ENCODE measurements at places on chromosomes 12 and 14.

DNA sequence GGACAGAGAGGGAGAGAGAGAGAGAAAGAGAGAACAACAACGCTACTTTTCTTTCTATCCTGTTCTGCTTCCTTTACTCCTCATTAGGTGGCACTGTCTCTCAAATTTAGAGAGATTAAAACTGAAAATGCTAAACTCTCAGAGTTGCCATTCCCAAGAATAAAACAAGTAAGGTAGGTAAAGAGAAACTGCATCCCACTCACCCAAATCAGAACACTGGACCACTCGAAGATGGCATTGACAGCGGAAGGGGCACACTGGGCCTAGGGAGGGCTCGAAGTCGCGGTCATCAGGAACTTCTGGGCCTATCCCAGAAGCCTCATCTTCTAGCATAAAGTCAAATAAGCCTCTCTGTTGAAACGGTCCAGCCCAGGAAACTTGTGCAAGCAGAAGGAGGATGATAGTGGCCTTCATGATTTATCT, 4.5 kb downstream of the DCN start:
- DNase-seq = no peak

DNA sequence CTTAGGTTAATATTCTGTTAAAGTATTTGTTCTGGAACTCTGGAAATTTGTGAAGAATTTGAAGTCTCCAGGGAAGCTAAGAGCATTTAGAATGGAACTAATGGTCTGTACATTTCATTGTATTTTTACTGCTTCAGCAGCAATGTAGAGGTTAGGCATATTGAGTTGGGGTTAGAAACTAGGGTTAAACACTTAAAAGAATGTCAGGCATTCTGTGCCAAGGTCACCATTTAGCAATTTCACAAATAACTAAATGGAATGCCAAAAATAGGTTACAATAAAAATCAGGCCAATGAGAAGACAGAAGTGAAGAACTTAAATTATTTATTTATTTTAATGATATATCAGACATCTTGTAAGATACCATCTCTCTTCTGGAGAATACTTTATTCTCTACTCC, 210.8 kb downstream of the C12orf50 start:
- no peak for DNase-seq

- DNase-seq = no peak
Measured at GRCh38 chr12:132921685-132922084, 34.3 kb upstream of the CHFR start.

DNA sequence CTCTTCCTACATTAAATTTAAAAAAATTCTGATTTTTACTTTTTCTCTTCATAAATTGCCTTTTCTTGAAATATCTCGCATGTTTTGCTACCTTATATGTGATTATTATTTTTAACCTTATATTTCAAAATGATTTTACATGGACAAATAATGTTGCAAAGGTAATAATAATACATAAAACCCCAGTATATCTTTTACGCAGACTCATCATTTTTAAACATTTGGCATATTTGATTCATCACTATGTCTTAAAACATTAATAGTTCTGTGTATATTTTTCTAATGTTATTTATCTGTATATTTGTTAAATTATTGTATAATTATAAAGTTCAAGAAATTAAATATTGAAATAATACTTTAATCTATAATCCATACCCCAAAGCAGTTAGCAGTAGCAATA, 350.8 kb downstream of the RPL10L start:
- DNase-seq = no peak

DNA sequence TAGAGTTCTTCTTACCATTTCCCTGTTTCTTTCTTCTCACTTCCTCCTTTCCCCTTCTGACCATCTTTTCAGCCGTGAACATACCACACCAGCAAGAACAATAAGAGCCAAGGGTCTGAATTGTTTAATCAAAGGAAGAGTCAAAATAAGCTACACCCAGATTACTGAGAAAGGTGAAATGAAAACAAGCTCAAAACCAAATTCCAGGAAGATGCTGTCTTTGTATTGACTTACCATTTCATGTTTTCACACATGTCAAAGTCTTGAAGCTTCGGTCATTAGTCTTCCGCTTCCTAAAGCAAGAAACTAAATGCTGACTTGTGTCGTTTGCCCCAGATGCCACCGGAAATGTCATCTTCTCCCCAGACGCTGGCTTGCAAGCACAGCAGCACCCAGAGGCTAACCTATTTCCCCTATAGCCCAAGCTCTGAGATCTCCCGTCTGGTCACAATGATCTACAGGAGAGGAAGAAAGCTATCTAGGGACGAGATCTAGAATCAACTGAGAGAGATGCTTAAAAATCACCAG, 136.5 kb upstream of the AMIGO2 start:
- DNase-seq = no peak

DNA sequence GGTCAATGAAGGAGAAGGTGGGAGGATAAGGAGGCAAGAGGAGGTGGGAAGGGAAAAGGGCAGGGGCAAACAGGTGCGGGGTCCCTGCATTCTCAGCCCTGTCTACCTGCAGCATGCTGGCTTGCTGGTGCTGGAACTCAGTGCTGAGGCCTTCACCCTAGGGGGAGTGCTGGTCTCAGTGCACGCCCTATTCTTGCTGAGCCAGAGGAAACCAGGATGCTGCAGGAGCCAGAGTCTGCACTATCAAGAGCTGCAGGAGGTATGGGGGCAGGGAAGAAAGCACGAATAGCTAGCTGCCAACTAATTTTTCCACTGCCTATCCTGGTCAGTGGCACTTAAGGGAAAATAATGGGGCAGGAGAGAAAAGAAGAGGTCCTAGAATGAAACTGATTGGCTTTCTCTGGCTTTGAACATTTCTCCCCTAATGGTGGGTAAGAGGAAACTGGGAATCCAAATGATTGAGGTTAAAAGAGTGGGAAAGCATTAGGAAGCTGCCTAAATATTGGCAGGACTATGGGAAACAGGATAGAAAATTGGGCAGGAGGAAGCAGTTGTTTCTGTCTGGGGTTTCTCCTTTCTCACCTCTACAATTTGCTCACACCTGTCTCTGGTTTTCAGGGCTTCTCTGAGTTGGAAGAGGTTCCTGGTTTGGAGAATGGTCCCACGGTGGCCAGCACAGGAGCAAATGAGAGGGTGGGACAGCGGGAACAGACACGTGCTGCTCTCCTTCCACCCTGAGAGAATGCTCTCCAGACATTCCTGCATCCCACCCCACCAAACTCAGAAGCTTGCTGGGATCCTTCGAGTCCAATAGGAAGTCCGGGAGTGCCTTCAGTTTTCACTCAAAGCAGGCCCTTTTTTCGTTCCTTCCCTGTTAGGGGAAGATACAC, 1.9 kb downstream of the TMEM253 start:
- no peak for DNase-seq

GRCh38 chr12:15393037-15393436, 70.7 kb downstream of the PTPRO start:
- no peak for DNase-seq

- DNase-seq = no peak
Measured at GRCh38 chr12:132258543-132258942, 70.8 kb downstream of the GALNT9 start.

DNA sequence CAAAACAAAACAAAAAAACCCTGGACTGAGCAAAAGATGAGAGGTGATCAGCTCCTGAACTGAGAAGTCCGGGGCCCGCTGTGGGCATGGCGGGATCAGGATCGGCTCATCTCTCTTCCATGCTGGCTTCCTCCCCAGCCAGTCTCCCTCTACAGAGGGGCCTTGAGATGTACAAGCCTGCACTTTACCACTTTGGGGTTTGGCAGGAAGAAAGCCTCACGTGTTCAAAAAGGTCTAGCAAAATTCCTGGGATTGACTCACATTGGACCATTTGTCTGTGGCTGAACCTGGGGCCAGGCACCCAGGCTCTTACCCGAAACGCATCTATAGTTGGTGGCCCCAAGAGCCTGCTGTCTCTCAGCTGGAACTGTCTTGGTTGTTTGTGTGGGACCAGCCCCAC, 89.0 kb downstream of the SLC24A4 start:
- no peak for DNase-seq

- no peak for DNase-seq
Measured at GRCh38 chr12:104455578-104456416, 951 bp upstream of the CHST11 start.

GRCh38 chr12:32366714-32367113, 32.6 kb upstream of the FGD4 start:
- DNase-seq = no peak

- DNase-seq = no peak
Measured at GRCh38 chr12:54140588-54141388, 48.0 kb downstream of the SMUG1 start.

- no peak for DNase-seq
Measured at GRCh38 chr14:100536121-100536510, 51.1 kb downstream of the BEGAIN start.

DNA sequence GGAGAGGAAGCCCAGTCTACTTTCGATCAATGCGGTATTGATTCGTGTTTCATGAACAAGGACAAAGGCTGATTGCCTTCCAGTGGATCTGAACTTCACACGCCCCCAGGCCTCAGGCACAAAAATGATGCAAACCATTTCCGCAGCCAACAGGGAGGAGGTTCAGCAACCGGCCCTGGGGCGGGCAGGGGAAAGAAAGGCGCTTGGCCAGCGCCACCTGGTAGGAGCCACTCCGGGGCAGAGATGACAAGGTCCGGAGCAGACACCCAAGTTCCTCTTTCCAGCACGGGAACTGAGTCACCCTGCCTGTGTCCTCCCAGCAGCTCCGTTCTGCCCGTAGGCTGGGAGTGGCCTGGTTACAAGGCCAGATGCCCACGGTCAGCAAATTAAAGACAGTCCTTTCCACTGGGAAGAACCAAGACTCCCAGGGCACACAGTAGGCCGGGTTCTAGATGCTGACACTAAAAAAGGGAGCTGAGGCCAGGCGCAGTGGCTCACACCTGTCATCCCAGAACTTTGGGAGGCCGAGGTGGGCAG, 136.3 kb downstream of the SCARB1 start:
- DNase-seq = no peak

GRCh38 chr12:38328306-38328895, 11.8 kb downstream of the ALG10B start:
- DNase-seq = peak; percentile 21

DNA sequence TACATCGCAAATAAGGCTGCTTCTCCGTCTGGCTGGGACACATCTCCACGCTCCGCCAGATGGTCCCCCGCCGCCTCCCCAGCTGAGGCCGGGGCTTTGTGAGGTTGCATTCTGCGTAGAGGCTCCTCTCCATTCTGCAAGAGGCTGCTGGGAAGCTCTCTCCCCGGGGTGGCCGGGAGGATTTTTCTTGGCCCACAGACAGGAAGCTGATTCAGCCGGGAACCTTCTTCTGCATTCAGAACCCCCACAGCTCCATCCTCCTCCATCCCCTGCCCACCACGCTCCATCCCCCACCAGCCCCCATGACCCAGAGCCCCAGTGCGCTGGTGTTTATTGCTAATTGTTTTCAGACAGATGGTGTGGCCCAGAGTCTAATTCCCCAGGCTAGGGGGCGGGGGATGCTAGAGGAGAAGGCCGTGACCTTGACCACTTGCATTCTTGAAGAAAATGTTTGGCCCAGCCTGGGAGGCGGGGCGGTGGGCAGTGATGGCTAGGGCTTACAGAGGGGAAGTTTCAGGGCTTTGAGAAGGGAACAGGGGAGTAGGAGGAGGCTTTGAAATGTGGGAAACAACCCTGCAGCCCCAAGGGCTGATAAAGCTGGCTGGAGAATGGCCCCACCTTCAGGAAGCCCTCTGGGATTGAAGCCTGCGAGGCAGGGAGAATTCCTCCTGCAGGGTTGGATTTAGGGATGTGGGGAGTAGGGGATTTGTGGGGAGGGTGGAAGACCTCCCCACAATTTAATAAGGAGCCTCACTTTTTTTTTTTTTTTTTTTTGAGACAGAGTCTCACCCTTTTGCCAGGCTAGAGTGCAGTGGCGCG, 88.5 kb upstream of the NCOR2 start:
- DNase-seq = peak; percentile 41

- peak; percentile 80 for DNase-seq
Measured at GRCh38 chr14:61203081-61203753, 77.9 kb downstream of the TMEM30B start.

GRCh38 chr12:106132175-106133135, 6.3 kb downstream of the NUAK1 start:
- no peak for DNase-seq

DNA sequence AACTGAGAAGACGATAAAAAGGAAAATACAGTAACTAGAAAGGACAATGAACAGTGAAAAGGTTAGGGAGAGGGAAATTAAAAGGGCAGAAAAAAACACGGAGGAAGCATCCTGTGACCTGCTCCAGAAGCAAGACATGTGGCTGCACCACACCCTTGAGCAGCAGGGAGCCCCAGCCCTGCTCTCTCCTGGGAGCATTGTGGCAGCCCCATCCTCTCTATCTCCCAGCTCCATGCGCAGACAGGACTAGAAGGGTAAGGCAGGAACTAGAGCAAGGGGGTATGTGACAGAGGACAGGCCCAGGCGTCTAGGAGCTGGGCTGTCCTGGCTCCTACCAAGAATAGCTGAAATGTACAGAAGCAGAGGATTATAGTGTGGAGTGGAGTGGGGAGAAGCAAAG, 38.6 kb upstream of the SMUG1 start:
- DNase-seq = no peak
